ENCODE measurements at places on chromosomes 5 and 9. TPM values are rescaled to one million over a fixed set of nuclear protein-coding genes. Genes with fewer than 3 reads are reported as not detected.

PCDHB3 gene
- total RNA-seq = 0.30 TPM

IL9 gene
- not detected for total RNA-seq

CDC20B gene
- total RNA-seq = not detected

ZNF608 gene
- total RNA-seq = 25.7 TPM

OR13C4 gene
- not detected for total RNA-seq

SMIM32 gene
- not detected for total RNA-seq

CARTPT gene
- total RNA-seq = not detected

SLC6A19 gene
- not detected for total RNA-seq

HAND1 gene
- not detected for total RNA-seq

IL3 gene
- total RNA-seq = not detected

PCDHA9 gene
- total RNA-seq = not detected

IFNA17 gene
- not detected for total RNA-seq

P4HA2 gene
- total RNA-seq = 14.7 TPM

STC2 gene
- total RNA-seq = 0.64 TPM

FGD3 gene
- total RNA-seq = 5.1 TPM

HK3 gene
- total RNA-seq = 1.3 TPM

TAF11L2 gene
- not detected for total RNA-seq

MOB3B gene
- 6.3 TPM for total RNA-seq

SPAG8 gene
- total RNA-seq = not detected

PIGO gene
- 10.9 TPM for total RNA-seq

DMRT3 gene
- total RNA-seq = not detected

SPAAR gene
- 0.22 TPM for total RNA-seq

EQTN gene
- not detected for total RNA-seq

KIF4B gene
- not detected for total RNA-seq

All from esophagus squamous epithelium (tissue), 5 donors.